ENCODE measurements at places on chromosomes 5 and 9.

DNA sequence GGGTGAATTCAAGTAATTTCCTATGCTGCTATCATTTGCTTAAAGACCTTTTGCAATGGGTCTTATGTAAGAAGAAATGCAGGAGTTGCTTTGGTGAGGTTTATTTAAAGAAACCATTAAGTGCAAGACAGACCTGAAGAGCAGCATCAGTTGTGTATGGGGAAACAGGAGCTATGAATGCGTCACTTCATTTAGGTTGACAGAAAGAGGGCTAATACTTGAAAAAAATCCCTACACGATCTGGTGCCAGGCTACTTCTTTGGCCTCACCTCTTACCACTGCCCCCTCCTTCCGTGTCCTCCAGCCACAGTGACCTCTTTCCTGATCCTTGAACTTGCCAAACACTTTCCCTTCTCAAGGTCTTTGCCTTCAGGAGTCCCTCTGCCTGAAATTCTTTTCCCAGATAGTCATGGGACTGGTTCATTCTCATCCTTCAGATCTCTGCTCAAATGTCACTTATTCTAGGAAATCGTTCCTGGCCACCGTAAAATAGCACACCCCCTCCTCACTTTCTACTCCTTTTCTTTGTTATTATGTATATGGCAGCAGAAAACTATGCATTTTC lies 1.4 kb upstream of the JAK2 start:
- no peak for DNase-seq

DNA sequence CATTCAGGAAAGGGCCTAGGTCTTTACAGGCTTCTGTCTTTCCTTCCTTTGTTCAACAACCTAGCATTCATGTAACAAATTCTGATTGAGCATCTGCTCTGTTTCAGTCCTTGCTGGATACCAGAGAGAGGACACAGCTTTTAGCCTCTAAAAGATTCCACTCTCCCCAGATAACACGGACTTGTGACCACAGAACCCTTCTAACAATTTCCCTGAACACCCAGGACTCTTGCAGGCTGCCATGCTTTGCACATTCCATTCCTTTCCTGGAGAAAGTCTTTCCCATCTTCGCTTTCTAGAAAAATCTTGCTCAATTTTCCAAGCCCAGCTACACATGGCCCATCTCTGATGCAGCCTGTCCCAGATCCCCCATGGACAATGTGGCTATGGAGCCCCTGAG lies 310.9 kb downstream of the ACTL7B start:
- peak; percentile 14 for DNase-seq

DNA sequence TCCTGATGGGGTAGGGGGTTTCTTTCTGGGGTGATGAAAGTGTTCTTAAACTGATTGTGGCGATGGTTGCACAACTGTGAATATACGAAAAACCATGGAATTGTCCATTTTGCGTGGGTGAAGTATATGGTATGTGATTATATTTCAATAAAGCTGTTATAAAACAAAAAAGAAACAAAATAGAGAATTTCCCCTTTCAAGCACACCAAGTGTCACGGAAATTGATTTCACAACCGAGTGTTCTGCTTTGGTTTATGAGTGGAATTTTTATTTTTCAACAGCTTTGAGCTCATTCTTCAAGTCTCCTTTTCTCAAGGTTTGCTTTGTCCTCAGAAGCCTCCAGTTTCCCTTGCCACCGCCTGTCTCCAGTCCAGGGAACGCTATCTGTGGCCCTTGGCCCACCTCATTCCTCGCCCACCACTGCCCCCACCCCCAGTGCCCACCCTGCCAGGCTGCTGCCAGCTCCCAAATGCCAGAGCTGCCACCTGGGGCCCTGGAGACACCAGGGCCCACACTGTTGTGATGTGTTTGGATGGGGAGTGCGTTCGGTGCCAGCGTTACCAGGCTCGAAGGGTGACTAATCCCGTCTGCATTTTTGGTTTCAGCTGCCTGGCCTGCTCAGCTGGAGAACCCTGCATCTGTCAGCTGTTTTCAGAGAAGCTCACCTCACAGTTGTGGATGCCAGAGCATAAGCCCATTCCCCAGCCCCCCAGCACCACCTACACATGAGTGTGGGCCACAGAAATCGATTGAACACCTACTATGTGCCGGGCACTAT lies 30.4 kb downstream of the DUSP1 start:
- DNase-seq, result peak; percentile 92

DNA sequence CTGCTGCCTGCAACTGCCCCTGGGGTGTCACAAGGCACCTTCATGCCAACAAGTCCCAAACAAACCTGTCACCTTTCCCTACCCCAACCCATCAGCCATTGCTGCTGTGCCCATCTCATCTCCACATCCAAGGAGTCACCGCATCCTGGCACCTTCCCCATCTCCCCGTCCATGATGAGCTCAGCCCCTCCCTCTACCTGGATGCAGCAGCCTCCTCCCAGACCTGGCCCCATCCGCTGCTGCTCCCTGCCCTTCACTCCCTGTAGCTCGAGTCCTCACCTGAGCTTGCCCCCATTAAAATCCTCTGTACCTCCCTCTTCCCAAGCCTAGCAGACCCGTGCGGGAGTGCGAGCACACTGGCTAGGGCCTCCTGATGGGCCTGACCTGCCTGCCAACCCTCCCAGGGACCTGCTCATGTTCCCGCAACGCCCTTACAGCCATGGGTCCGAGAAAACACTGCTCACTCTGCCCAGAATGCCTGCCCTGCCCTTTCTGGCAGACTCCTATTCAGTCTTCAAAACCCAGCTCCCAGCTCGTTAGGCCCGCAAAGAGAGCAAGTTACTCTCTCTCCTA lies 110.6 kb downstream of the ADAMTS2 start:
- DNase-seq, result no peak

DNA sequence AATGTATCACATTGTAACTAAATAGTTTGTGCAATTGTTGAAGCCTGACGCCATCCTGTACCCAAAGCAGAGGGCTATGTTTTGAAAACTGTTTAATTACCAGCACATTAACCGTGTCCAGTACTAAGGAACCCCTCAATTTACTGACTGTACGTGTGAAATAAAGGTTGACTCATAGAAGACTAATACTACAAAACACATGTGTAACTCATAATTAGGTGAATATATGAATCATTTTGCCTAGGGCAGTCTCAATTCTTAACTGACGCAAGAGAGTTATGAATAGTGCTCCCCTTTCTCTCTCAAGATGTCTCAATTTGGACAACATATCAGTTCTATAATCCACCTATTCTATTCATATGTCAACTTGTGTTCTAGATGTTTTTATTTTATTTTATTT lies 558.4 kb downstream of the PRDM9 start:
- DNase-seq, result no peak

DNA sequence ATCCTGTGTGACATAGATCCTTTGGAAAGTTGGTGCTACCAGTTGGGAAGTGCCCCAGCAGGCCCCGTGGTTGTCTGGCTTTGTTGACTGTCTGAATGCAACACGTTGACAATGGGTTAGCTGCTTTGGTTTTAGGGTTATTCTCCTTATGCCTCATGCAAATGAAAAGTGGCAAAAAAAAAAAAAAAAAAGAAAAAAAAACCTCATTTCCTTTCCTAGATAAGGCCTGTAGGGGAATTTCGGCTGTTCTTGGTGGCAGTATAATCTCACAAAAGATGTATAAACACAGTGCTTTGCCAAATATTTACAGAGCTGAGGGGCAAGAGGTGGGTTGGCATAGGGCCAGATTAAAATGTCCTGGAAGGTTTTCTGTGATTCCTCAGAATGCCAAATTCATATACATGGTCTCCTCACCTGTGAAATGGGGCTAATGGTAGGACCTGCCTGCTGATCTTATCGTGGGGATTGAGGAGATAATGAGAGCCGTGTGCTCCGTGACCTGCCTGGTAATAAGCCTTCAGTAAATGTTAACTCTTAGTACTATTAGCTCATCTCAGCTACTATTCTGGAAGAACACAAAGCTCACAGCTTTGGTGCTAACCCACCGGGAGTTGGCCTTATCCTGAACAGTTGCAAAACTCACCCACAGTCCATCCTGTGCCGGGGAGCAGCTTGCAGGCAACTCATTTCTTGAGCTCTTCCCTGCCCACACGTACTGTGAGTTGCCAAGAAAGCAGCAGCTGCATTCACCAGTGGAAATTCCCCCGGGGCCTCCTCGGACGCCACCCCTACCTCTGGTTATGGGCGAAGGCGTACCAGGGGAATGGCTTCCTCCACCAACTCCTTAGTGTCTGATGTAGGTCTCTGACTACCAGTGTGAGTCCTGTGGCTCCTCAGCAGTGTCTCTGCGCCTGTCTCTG lies 220.3 kb downstream of the NR3C1 start:
- peak; percentile 83 for DNase-seq

GRCh38 chr9:29006628-29007027 lies 1433.3 kb upstream of the C9orf72 start:
- DNase-seq, result no peak

GRCh38 chr5:170986598-170986997 lies 124.8 kb downstream of the RANBP17 start:
- peak; percentile 20 for DNase-seq

- no peak for DNase-seq
These were observed 524.1 kb downstream of the TMEM38B start for GRCh38 chr9:106218427-106218826.

DNA sequence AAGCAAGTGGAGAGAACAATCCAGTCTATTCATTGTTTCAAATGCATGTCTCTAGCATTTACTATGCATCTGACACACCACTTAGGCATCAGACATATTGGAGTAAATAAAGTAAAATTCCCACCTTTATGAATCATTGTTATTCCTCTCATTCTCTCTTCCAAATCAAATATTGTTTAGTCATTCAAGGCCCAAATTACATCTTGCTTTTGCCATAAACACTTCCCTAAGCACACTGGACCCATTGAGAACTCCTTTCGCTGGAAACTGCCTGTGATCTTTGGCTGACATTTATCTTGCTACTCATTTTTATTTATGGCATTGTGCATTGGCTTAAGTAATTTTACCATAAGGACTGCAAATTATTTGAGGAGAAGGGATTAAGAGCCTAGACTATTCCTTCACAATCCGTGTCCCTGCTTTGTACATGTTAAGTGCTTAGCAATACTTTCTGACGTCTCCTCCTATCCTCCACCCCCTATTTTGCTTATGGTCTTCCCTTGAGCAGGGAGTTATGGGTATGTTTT lies 7.4 kb downstream of the C5orf46 start:
- peak; percentile 51 for DNase-seq

- DNase-seq, result no peak
These were observed 73.5 kb downstream of the RPS6 start for GRCh38 chr9:19306568-19306967.

GRCh38 chr5:154858972-154859871 lies 795 bp downstream of the CNOT8 start:
- DNase-seq, result peak; percentile 23

DNA sequence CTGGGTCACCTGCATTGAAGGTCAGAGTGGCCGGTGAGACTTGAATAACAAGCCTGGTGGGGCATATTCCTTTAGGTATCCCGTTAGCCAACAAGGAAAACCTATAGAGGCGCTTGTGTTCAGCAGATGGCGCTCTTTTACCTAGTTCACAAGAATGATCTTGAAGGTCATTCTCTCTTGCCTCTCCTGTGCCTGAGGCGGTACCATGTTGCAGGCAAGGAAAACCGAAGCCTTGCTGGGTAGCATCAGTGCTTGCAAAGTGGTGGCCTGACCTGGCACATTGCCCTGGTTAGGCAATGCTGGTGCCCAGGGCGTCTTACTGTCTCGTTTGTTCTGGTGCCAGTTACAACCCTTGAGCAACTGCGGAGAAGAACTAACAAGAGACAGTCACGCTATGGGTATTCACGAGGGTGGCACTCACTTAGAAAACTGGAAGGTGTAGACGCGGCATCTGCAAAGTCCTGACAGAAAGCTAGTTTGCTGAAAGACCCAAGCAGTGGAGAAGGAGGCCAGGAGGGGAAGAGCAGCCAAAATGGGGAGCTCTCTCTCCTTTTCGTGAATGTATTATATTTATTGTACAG lies 56.7 kb downstream of the AOPEP start:
- DNase-seq, result peak; percentile 87

- no peak for DNase-seq
These were observed 52.9 kb upstream of the MIER3 start for GRCh38 chr5:57004800-57005199.

- no peak for DNase-seq
These were observed 192.1 kb downstream of the ERCC6L2 start for GRCh38 chr9:96067600-96067999.

- DNase-seq, result no peak
These were observed 26.9 kb upstream of the NTRK2 start for GRCh38 chr9:84642553-84643141.

DNA sequence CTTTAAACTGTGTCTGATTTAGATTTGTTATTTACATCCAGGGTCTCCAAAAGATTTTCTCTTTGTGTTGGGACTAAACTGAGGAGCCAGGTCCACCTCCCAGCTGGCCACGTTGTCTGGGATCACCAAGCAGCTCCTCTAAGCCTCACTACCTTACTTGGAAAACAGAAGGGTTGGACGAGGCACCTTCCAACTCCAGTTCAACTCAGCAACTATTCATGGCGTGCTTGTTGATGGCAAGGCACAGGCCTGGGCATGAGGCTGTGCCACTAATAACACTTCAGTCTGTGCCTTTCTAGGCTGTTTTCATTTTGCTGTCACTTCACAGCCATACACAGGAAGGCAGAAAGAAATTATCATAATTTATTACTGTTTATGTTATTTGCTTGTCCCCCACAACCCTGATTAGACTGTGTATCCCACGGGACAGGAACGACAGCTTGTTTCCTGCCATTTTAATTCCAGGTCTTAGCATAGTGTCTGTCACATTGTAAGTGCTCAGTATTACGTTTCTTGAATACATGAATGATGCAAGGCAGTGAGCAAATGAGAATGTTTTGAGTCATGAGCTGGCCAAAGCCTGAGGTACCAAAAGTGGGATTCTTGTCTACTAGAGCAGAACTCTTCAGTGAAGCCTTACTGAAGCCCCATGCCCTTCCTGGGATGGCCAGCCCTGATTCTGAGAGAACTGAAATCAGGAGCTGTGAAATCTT lies 125.8 kb downstream of the GALNT10 start:
- no peak for DNase-seq

DNA sequence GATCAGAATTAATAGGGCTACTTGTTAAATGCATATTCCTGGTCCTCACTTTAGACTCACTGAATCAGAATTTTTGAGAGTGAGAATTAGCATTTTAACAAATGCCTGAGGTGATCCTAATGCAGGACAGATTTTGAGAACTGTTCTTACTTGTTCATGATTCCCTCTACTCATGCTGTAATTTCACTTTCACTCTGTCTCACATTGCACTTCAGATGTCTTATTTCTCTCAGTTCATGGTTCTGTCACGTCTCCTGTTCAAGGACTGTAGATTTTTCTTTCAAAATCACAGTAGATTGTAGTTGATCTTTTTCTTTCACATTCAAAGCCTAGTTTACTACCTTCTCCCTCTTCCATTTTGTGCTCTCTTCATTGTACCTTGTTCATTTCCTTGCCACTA lies 54.3 kb downstream of the ADGRV1 start:
- DNase-seq, result no peak

GRCh38 chr9:93900436-93900819 lies 54.7 kb downstream of the BARX1 start:
- DNase-seq, result no peak

GRCh38 chr5:176658817-176659511 lies 11.7 kb downstream of the TSPAN17 start:
- peak; percentile 64 for DNase-seq

DNA sequence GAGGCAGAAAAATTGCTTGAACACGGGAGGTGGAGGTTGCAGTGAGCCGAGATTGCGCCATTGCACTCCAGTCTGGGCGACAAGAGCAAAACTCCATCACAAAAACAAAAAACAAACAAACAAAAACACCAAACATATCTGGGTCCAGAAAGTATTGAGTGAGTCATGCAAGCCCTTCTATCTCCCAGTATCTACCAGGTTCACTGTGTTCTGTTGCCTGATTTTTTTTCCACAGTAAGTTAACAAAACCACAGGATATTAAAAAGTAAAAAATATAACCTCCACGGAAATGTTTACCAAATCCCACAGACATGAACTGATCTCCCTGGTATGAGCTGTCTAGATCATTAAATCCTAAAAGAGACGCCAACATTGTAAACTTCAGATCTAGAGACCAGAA lies 94.4 kb downstream of the ANKH start:
- DNase-seq, result peak; percentile 38
